NCI-H774 (cell line): ENCODE measurements at places on chromosomes 4 and X.
A peak's percentile ranks its signal among the peaks of the same experiment; 100 is the strongest.

- DNase-seq, result no peak
Observed at GRCh38 chr4:155322782-155323181, 54.0 kb downstream of the MAP9 start.

- no peak for DNase-seq
Observed at GRCh38 chr4:83875437-83875836, 339.5 kb downstream of the GPAT3 start.

- no peak for DNase-seq
Observed at GRCh38 chr4:153155686-153156085, 48.6 kb upstream of the TRIM2 start.

DNA sequence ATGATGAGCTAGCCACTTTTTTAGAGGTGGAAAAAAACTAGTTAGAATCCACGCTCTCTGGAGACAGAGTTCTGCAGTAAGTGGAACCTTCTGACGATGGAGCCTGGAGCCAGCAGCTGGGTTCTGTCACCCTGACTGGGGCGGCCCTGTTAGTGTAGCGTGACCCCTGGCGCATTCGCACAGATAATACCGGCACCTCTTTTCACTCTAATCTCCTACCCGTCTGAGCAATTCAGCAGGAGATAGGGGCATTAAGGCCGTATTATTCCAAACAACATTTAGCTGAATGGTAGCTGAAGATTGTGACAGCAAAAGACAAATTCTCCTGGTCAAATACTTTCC, 292.6 kb downstream of the FBXO8 start:
- DNase-seq, result no peak

- no peak for DNase-seq
Observed at GRCh38 chr4:152074088-152074437, 313.3 kb upstream of the GATB start.

DNA sequence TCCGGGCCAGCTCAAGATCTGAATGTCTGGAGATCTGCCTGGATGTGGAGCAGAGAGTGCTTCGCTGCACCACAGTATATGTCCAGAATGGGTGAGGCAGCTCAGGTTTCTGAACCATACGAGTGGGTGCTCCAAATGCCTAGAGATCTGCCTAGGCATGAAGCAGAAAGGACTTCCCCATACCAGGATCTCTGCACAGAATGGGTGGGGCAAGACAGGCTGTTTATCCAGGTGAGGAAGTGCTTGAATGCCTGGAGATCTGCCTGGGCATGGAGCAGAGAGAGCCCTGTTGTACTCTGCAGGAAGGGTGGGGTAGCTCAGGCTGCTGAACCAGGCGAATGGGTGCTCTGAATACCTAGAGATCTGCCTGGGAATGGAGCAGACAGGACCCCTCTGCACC, 45.4 kb upstream of the MAGEC2 start:
- no peak for DNase-seq

DNA sequence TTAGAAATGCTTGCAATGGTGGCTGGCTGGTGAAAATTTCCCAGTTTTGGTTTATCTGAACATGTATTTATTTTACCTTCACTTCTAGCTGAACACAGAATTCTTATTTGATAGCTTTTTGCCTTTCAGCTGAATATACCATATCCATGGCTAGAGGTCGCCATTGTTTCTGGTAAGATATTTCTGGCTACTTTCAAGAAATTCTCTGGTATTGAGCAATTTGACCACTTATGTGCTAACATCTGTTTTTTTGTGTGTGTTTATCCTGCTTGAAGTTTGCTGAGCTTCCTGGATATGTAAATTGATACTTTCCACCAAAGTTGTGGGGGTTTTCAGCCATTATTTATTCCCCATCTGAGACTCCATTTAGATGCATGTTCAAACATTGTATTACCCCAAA, 75.4 kb downstream of the FBXW7 start:
- no peak for DNase-seq

DNA sequence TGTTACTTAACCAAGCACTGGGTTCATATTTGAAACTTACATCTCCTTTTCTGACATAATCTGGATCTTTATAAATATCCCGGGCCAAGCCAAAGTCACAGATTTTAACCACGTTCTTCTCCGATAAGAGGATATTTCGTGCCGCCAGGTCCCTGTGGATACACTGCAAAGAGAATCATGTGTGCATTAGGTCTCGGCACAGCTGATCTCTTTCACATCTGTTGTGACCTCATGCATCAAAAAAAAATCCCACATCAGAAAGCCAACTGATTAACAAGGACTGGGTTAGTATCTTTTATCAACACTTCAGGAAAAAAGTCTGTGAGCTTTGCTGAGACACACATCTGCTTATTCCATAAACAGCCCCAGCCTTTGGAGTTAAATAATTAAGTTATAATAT, 35.5 kb downstream of the KDR start:
- DNase-seq, result no peak

DNA sequence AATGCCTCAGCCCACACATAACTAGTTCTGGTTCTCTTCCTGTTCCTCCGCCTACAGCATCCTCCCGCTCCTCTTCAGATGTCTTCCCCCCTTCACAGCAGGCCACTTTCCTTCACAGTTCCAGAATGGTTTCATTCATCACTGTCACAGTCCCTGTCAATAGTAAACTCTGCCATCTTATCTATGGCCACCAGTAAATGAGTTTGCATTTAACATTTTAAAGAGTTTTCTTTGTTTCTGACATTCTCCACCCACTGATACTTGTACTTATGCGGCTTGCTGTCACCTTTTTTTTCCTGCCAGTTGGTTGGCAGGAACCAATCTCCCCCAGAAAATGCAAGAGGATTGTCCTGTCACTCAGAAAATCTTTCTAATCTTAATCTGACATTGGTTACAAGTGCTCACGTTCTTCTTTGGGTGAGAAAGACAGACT, 114.1 kb downstream of the GLUD2 start:
- DNase-seq, result no peak

GRCh38 chr4:26201120-26201519, 119.7 kb upstream of the RBPJ start:
- no peak for DNase-seq

DNA sequence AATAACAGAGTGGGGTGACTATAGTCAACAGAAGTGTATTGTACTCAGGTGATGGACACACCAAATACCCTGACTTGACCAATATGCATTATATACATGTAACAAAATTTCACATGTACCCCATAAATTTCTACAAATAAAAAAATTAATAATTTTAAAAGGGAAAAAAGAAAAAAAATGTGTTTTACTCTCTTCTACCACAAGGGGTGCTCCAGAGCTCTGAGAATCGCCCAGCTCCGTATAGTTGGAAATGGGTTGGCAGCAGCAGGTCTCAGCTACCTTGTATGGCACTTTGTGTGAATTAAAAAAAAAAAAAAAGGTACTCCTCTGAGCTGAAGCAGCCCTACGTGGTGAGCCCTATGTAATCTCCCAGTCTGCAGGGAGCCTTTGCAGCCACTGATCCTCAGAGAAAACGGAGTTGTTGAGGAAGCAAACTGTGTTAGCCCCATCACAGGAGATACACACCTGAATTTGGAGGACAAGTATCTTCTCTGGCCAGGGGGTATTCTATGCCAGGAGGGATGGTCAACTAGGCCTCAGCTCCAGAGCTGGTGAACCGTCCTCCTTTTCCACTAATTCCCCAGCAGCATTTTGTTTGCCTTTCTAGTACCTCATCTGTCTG, 17.2 kb upstream of the POLA1 start:
- no peak for DNase-seq

- no peak for DNase-seq
Observed at GRCh38 chrX:14039344-14039743, 9.7 kb upstream of the GEMIN8 start.

DNA sequence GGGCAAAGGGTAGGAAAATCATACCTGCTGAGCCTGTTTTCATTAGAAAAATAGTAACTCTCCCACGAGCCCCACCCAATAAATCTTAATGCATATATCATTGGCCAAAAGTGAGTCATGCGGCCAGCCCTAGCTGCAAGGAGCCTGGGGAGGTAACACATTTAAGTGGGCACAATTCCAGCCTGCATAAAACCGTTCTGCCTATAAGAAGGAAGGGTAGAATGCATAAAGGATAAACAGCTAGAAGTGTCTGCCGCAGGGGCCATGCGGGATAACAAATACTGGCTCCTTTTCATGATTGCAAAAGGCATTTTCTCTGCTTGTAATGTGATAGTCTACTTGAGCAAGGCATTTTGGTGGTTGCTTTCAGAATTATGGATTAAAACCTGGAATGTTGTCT, 37.1 kb downstream of the EFHC2 start:
- DNase-seq, result no peak

GRCh38 chrX:75158054-75158453, 2.0 kb upstream of the ABCB7 start:
- no peak for DNase-seq

DNA sequence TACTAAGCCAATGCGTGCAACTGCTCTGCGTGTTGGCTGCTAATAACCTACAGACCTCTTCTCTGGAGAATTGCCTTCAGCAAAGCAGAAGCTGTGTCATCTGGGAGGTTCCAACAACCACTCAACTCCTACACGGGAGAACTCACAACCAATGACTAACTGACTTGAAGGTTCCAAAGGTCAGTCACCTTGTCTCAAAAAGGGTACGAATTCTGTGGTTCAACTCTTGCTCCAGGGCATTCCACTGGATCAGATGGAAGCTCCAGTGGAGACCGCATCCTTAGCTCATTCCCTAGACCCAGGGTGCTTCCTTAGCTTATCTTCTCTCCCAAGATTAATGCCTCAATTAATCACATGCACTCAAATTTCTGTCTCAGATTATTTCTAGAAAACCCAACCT, 222.7 kb downstream of the CHIC2 start:
- no peak for DNase-seq

DNA sequence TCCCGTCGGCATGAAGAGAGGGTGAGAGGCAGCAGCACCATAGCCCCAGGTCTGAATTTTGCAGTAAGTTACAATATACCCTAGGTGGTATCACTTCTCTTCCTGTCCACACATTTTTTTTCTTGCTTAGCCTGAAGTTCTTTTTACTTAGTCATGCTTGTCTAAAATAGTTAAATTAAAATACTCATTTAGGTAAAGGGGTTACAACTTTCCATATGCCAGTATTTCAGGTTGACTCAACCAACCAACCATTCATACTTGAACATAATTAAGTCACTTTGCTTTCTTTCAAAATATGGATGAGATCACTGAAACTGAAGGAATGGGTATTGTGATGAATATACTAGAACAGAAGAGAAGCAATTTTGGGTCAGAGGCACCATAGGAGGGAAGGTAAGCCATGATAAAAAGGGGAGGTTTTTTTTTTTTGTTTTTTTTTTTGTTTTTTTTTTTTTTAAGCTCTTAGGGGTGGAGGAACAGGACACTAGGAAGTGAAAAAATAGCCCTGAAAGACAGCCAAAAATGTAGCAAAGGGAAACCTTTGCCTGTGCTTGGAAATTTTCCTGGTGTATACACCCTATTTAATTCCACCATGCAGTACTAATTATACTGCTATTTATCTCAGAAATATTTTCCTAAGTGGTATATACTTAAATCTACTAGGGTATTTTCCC, 41.8 kb downstream of the RPS6KA3 start:
- DNase-seq, result no peak

GRCh38 chr4:152640058-152640921, 39.5 kb downstream of the TMEM154 start:
- peak; percentile 27 for DNase-seq

DNA sequence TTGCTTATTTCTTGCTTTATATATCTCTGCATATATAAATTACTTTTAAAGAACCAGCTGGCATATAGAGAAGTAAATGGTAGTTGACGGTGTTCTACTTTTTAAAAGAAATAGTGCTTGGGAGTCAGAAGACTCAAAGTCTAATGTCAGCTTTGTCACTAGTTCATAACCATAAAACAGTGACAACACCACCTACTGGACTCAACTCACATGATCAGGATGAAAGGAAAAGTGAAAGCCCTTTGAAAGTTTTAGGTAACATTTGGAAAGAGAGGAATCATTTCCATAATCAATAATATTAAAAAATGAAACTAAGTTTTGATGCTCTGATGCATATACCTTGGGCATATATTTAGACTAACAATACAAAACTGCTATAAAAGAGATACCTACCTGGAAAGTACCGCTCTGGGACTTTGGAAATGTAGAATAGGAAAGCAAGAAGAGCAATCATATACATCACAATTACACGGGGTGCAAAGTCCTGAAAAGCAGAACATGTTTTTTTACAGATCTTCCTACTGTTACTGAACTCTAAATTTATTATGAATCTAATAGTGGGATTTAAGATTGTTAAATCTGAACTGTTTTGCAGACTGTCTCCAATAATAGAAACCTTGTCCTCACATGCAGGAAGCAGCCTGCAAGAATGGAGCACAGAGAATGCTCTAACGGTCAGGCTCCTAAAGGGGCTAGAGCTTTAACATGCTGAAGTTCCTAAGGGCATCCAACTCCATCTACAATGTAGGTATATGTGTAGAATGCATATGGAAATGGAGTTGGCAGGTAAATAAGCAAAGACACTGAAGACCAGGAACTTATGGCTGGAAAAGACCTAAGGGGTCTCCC, 15.6 kb downstream of the PAQR3 start:
- DNase-seq, result no peak

- no peak for DNase-seq
Observed at GRCh38 chrX:133880032-133880443, 105.4 kb downstream of the GPC3 start.

GRCh38 chr4:108377021-108377420, 208.3 kb upstream of the LEF1 start:
- DNase-seq, result no peak

- no peak for DNase-seq
Observed at GRCh38 chr4:138832563-138832962, 183.0 kb upstream of the NOCT start.

- no peak for DNase-seq
Observed at GRCh38 chrX:70901465-70901864, 7.0 kb downstream of the TEX11 start.

DNA sequence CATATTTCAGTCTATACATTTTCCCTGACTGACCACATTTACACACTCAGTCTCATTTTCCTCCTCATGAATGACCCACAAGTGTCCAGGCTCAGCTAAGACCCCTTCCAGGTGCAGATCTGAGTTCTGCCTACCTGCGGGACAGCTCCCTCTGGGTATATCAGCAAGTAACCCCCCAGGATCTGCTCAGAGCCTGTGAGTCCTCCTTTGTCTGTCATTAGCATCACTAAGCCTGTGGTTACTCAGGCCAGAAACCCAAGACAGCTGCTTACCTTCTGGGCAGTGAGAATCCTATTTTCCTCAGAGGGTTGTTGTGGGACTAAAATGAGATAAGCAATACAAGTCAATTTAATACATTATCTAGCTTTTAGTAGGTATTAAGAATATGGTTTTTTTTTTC, 487.6 kb upstream of the BOD1L1 start:
- DNase-seq, result no peak

- DNase-seq, result no peak
Observed at GRCh38 chr4:38236003-38236402, 275.8 kb downstream of the PTTG2 start.
